ENCODE measurements at places on chromosomes 3 and 15.

- no peak for DNase-seq
These were observed 5.5 kb downstream of the ZNF35 start for GRCh38 chr3:44654039-44654438.

- no peak for DNase-seq
These were observed 20.7 kb downstream of the MRPS22 start for GRCh38 chr3:139364549-139364948.

DNA sequence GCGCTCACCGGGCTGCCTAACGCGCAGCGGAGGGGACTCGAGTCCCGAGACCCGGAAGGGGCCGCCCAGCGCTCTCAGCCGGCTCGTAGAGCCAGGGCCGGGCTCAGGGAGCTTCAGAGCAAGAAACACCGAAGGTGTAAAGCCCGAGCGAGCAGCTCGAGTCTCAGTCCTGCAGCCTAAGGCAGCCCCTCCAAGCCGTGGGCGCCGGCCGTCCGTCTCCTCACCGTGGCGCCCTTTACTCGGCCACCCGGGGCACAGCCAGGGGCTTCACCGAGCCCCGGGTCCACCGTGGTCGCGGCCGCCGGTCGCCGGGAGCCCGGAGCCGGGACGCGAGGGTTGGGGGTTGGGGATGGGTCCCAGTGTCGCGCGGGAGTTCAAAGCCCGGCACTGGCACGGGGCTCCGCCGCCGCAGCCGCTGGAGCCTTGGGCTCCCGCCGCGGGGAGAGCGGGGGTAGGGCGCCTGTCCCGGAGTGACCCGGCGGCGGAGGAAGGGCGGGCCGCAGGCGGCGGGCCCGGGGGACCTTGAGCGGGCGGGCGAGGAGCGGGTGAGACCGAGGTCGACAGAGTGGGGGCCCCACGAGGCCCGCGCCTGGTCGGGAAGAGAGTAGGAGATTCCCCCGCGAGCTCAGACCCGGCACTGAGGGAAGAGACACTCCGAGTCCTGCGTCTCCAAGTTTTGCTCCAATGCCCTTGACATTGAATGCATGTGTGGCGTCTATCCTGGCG is 26.9 kb upstream of the THRB start:
- DNase-seq: no peak

DNA sequence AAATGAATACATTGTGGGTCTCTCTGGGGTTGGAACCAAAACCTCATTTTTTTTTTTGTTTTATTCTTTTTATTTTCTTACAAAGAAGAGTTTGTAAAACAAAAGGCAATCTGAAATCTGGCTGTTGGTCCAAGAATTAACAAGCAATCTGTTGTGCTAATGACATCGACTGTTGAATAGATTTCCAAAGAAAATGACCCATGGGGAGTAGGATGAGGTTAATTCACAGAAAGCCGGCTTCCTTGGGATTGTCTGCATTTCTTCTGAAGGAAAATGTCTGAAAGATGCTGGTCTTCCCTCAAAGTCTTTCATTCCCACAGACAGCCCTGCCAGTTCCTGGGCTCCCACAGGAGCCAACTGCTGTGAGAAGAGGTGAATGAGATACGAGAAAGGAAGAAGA is 92.9 kb downstream of the LRRC3B start:
- no peak for DNase-seq

DNA sequence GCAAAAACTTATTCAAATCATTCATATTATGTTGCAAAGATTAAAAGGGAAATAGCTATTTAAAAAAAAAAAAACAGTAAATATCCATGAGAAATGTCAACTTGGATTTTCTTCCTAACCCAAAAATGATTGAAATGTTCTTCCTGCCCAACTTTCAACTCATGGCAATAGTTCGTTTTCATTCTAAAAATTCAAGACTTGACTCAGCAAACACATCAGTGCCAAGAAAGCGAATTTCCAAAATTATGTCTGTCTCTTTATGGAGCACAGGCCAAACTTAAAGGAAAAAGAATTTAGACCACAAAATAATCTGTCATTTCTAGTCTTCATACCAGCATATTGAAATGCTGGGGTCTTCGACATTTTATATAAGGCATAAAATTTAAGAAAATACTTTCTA is 63.7 kb downstream of the MAGI1 start:
- DNase-seq: no peak

DNA sequence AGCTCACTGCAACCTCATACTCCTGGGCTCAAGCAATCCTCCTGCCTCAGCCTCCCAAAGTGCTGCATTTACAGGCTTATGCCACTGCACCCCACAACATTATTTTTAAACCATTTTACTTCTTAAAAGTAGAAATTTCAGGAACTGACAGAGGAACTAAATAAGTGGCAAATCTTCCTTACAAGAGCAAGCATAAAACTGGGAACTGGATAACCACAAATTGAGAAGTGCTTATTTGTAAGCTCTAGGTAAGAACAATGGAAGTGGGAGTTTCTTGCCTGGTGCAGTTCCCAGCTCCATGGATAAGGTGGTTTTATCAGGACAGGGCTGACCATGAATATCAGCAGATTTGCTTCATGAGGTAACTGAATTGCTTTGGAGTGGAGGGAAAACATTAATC is 655.2 kb downstream of the DIPK2A start:
- no peak for DNase-seq

DNA sequence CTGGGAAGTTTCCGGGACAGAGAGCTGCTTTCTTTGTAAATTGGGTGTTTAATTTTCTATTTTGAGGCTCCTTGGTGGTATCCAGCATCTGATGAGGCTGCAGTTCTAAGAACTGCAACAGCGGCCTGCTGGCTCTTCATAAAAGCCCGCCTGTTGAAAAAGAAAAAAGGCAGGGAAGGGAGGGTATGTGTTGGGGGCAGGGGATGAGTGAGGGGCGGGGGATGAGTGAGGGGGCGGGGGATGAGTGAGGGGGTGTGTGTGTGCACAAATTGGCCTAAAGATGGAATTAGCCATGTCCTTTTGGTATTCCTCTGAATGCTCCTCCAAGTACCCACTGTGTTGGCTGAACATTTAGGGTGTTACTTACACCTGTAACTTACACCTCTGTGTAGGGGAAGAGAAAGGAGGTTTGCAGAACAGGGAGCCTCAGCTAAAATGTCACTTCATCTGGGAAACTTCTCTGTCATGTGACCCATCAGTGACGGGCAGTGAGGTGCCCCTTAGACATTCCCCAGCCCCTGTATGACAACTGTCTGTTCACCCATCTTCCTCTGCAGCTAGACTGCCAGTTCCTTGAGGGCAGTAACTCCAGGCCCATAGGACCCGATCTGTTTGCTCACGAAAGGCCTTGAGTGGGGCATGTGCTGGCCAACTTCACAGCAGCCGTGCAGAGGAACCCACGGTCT is 57.6 kb downstream of the LRIG1 start:
- DNase-seq: no peak

GRCh38 chr15:79924379-79924778 is 27.6 kb upstream of the MTHFS start:
- no peak for DNase-seq

DNA sequence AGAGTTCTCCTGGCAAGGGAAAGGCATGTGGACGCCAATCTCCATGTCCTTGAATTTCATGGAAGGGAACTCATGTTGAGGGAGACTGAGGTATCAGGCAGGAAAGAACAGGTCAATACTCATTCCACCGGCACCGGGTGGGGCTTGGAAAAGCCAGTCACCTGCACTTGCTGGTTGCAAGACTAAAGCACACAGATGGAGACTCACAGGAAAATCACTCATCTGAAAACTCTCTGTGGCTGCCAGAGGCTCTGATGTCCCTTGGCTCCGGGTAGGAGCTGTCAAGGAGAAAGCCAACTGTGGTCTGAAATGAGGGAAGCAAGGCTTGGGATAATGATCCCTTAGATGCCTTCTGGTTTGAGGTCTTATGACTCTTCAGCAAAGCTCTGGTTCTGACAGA is 8.7 kb upstream of the CGNL1 start:
- no peak for DNase-seq

DNA sequence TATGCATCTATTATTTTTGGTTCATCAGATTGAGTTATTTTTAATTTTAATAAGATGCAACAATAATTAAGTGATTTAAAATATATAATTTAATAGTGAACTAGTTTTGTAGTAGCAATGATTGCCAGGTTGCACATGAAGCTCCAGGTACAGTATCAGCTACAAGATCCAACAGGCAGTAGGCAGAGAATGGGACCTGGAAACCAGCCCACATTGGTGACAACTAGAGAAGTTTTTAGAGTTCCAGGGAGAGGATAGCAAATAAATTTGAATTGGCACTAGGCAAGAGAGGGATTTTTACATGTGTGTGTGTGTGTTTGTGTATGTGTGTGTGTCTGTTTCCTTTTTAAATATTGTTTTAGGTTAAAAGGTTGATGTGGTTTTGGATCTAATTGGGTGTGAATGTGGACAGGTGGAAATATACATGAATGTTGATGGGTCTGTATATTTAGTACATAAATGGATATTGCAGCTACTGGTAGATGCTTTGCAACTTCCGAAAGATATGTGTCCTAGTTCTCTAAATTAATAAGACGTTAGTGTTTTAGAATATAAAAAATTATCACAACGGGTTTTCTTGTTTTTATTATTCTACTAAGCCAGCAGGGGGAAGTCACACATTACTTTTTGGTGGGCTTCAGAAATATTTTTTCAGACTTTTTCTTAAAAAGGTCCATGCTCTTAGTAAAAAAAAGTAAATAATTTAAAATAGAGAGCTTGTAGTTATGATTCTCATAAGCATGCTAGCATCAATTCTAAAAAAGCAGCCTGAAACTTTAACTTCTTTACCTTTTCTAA is 110.1 kb upstream of the GBE1 start:
- no peak for DNase-seq

DNA sequence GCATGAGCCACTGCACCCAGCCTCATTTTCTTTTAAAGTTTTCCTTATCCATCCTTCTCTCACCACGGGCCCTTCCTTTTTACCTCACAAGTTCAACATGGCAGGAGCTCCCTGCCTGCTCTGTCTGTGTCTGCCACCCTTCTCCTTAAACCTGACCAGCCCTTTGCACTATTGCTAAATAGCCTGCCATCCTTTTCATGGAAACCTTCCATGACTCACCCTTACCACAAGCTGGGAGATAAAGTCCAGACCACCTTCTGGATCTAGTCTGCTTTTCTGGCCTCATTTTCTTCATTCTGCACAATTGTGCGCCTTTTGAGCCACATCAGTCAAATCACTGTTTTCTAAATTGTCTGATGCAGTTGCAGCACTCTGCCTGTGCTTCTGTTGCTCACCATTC is 8.9 kb downstream of the PARP14 start:
- DNase-seq: no peak

DNA sequence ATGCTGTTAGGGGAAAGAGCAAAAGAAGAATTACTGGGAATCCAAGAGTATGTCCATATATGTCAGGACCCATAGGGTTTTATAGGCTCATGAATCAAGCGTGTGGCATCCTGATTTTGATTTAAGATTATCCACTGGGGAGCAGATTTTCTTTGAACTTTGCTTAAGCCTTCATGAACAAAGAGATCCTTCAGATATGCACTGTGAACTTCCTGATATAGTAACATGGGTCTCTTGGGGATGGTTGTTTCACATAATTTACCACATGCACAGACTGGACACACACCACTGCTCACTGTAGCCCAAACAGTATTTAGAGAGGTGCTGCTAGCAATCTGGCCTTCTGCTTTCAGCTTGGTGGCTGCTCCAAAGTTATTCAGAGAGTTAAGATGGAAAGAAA is 200.9 kb upstream of the ZPLD1 start:
- DNase-seq: no peak

DNA sequence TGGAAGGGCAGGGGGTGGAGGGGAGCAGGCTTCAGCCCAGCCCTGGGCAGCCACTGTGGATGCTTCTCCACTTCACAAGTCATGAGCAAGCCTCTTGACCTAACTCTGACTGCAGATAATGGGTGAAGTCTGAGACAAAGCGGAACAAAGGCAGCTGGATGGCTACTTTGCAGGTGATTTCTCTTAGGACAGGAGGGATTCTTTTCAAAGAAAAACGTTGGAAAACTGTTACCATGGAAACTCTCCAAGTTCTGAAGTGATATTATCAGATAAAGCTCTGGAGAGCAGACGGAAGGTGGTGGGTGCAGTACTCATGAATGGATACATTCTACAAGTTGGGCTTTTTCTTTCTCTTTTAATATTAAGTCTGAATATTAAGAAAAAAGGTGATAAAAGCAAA is 254.2 kb upstream of the SLCO3A1 start:
- no peak for DNase-seq

GRCh38 chr3:13083898-13084297 is 10.7 kb upstream of the IQSEC1 start:
- no peak for DNase-seq

DNA sequence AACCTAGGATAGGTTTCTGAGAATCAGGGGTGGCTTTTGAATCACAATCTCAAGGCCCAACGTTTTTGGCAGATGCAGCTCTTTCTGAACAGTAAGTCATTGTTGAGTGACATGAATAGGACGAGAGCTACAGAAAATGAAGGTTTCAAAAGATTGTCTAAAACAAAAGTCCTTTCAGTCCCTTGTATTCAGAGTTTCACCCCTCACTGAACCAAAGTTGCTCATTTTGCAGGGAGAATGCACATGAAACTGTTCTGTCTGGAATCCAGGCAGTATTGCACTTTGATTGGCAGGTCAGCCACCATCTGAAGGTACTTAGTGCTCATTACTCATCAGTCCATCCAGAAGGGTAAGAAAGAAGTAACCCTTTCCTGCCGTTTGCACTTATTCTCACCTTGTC is 24.1 kb upstream of the RASGRP1 start:
- no peak for DNase-seq

- no peak for DNase-seq
These were observed 144.2 kb upstream of the ARHGEF26 start for GRCh38 chr3:153976891-153977554.

- DNase-seq: no peak
These were observed 28.5 kb upstream of the PDE8A start for GRCh38 chr15:84953136-84953535.

DNA sequence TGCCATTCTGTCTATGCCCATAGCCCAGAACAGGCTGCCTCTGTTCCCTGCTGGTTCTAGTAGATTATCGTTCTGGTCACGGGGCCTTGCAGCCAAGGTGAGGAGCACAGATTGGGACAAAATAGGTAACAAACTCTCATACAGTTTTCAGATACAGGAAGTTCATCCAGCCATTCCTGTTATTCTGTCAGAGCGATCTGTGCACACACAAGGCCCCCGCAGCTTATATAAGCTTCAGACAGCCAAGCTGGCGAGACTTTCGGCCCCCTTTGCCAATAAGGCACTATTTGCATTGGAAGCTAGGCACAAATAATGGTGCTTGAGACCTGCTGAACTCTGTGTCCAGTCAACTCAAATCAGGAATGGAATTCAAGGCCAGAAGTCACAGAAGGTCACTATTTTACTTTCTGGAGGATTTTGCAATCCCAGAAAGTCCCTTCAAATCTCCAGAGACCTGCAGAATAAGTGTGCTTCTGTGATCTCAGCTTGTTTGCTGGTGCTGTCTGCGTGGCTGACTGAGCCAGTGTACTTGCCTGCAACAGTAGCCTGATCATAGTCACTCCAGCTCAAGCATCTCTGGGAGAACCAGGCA is 69.4 kb downstream of the BFSP2 start:
- DNase-seq: no peak

- no peak for DNase-seq
These were observed 25.8 kb upstream of the MTHFS start for GRCh38 chr15:79922512-79923078.

GRCh38 chr15:77737238-77738037 is 104.7 kb upstream of the LINGO1 start:
- no peak for DNase-seq
